Natural killer cell (primary cell): ENCODE measurements at places on chromosomes 6 and 20.

GRCh38 chr20:8421981-8422380 is 289.9 kb downstream of the PLCB1 start:
- DNase-seq: no peak

DNA sequence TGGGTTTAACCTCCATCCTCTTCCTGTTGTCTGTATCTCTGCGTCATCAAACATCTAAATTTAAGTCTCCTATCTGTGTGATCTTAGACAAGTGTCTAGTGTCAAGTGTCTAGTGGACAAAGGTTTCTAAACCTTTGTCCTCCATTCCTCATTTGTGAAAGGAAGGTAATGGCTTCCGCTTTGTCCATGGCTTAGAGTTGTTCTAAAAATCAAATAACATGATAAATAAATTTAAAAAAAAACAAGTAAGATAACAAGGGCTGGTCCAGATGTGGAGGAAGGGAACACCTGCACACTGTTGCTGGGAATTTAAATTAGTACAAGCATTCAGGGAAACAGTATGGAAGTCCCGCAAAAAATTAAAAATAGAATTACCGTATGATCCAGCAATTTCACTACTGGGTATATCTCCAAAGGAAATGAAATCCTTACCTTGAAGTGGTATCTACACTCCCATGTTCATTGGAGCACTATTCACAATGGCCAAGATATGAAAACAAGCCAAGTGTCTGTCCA is 17.6 kb upstream of the SERPINB1 start:
- no peak for DNase-seq

DNA sequence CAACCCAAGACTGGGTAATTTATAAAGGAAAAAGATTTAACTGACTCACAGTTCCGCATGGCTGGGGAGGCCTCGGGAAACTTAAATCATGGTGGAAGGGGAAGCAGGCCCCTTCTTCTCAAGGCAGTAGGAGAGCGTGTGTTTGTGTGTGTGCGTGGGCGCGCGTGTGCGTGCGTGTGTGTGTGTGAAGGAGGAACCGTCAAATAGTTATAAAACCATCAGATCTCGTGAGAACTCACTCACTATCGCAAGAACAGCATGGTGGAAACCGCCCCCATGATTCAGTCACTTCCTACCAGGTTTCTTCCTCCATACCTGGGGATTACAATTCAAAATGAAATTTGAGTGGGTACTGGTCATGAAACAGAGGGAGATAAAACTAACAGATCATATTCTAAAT is 220.1 kb upstream of the EYS start:
- DNase-seq: no peak

DNA sequence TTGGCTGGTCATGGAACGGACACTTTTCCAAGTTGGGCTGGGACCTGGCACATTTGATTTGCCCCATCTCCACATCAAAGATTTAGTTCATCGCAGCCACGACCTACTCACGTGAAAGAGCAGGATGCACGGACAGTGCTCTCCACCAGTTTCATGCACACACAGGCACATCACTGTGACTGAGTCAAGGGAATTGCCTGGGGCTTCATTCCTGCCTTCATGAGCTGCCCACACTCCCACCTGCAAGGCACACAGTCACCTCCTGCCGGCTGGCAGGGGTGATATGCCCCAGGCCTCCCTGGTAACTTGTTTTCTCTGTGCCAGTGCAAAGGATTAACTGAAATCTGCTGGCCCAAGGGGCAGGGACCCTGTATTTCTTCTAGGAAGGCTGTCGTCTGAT is 23.3 kb upstream of the CST1 start:
- no peak for DNase-seq

DNA sequence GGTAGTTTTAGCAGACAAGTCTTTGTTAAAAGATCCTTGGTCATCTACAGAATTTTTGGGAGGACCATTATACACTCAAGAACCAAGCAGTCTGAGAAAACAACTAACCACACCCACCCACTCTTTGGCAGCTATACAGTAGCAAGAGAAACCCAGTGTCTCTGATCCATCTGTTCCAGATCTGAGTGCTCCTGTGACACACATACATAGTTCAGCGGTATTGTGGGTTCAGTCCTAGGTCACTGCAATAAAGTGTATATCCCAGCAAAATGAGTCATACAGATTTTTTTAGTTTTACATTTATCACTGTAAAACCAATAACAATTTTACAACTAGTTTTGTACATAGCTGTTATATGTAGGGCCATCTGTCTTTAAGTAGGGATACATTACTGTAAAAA is 47.4 kb upstream of the PAK5 start:
- no peak for DNase-seq

DNA sequence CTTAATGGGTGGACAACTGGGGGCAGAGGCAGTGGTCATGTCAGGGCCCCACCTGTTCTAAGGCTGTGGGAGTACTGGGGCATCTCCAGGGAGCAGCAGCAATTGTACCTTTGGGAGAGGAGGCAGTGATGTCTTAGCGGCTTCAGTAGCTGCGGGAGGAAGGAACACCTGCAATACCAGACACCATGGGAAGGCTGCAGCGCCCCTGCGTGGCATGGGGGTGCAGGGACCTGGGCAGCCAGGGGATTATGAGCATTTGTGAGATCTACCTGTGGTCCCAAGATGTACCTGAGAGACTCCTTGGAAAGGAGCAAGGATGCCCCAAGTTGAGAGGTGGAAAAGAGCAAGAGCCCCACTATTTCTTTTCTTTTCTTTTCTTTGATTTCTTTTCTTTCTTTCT is 112.1 kb upstream of the GPR6 start:
- DNase-seq: no peak

GRCh38 chr6:156844089-156844488 is 66.9 kb downstream of the ARID1B start:
- no peak for DNase-seq

DNA sequence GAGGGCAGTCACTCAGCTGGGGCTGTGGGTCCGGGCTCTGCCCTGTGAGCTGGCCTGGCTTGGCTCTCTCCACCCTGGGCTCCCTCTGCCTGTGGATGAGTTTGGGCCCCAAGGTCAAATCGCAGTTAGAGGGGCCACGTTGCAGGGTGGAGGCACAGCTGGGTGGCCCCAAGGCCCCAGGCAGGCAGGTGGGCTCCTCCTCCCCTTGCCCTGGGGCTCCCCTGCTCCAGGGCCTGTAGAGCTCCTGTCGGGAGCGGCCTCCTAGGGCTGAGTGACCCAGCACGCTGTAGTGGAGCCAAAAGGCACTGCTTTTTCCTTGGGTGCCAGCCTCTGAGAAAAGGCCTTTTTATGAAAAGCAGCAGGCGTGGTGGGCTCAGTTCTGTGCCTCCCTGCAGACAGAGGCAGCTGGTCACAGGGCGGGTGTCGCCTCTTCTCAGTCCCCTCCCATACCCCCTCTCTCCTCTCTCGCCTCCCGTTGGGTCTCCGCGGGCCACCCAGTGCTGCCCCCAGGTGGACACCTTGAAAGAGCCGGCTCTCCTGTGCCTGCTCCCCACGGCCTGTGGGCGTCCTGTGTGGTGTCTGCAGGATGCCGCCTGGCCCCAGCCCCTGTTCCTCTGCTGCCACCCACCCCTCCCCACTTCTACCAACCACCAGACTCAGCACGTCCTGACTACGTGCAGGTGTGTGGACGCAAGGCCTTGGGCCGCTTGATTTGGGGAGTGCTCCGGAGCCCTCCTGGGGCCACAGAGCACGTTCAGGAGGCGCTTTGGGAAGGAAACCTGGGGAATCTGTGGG is 13.2 kb downstream of the SS18L1 start:
- peak; percentile 69 for DNase-seq

DNA sequence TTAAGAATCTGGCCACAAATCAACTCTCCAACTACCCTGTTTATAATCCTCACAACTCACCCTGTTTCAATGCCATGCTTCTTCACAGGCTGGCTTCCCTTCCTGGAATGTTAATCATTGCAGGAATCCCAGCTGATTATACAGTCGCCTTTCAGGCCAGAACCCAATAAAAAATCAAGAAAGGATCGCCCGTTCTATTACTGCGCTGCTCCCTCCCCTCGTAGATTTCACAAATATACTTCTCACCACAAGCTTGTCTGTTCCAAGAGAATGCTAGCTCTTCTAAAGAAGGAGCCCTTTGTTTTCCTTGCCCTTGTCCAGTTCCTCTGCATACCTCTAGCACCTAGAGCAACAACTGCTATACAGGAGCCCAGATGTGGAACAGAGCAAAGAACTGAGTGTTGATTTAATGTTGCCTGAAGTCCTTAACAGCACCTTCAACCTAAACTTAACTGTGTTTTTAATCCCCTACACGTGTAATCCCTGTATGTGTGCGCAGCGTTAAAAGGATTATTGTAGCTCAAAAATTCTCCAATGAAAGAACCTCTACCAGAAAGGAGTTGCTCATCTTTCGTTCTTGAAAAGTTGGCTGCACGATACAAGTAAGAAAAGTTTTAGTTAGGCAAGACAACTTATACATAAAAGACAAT is 988 bp downstream of the ECHDC1 start:
- no peak for DNase-seq

DNA sequence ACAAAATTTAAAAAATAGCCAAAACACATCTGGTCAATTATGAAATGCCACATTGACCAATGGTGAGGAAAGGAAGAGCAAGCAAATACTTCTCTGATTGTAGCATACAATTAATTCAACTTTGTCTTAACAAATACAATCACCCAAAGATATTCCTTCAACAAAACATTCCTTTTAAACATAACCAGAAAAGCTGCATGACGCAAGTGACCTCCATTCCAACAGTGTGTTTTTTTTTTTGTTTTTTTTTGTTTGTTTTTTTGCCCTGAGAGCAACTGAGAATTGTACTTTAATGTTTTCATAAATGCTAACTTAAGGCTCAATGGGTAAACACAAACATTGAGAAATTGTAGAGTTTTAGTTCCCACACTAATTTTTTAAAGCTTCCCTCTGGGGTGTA is 184.4 kb downstream of the PTPRK start:
- no peak for DNase-seq

GRCh38 chr6:43318011-43318410 is 9.4 kb upstream of the CRIP3 start:
- DNase-seq: no peak

GRCh38 chr6:46781478-46782378 is 11.5 kb upstream of the MEP1A start:
- DNase-seq: peak; percentile 16
